Activated CD4-positive, alpha-beta T cell treated with anti-CD3 and anti-CD28 coated beads, Interleukin-2, amount 10 ng/mL, durations not matched to agents 7 days and 5 days (primary cell): ENCODE measurements at places on chromosomes 12 and 14.

- no peak overlapping the region for H3K27ac ChIP-seq
- DNase-seq, result no peak
- peaks cover 2% of the 10 kb centered on the region for H3K36me3 ChIP-seq
- H3K27me3 ChIP-seq, result peaks cover 28% of the 10 kb centered on the region
- no peak overlapping the region for H3K4me3 ChIP-seq
- H3K4me1 ChIP-seq, result no peaks in the 10 kb centered on the region
Measured at GRCh38 chr12:106205208-106206069, 42.4 kb downstream of the CKAP4 start.

- peaks cover 5% of the 10 kb centered on the region for H3K36me3 ChIP-seq
- DNase-seq, result peak; percentile 71
- H3K27me3 ChIP-seq, result no peaks in the 10 kb centered on the region
- H3K27ac ChIP-seq, result peak overlapping the region; percentile 99
- peaks cover 40% of the 10 kb centered on the region for H3K4me1 ChIP-seq
Measured at GRCh38 chr12:25052196-25052913, 103.5 kb upstream of the BCAT1 start.

DNA sequence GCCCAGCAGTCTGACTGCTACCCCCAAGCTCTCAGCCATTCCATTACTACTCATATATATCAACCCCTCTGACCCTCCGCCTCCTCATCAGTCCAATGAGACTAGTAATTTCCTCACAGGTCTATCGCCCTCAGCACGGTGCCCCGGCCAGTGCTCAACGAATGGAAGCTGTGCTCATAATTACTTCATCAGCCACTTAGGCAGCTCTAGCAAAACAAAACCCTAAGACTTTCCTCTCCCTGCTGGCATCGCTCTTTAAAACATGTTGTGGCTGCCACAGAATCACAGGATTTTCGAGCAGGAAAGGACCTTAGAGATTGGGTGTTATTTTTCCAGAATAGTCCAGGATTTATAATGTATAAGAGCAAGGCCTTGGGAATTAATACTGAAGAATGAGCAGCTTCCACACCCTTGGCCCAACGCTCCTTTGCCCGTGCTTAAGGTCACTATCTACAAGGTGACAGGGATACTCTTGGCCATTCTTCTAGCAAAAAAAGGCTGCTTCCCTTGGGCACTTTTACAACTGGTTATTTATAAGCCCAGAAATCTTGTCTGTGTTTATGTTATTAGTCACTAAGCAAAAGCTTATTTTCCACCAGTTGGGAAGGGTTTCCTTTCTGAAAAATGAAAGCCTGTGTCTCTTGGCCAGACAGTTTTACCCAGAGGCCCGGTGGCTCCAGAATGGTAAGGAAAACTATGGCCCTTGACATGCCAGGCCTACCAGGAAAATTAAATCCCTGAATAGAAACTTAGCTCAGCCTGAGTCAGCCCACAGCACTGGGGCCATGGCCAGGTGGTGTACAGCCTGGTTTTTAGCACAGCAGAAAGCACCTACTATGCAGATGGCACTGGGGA, 47.9 kb downstream of the NUAK1 start:
- DNase-seq, result no peak
- H3K36me3 ChIP-seq, result no peaks in the 10 kb centered on the region
- no peaks in the 10 kb centered on the region for H3K27me3 ChIP-seq
- no peak overlapping the region for H3K4me3 ChIP-seq
- H3K4me1 ChIP-seq, result no peaks in the 10 kb centered on the region

DNA sequence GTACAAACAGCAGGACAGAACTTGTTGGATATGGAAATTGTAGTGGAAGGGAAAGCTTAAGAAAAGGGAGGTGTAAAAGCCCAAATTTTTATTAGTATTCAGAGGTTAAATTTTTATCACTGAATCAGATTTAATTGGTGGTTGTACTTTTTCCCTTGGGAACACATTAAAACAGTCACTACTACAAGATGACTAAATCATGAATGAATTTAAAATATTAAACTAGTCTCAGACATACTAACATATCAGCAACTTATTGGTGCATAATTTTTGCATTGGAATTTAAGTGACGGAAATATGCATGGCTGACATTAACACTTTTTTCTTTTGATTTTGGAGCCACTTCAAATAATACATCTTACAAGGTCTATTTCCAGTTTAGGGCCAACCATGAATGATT, 27.6 kb downstream of the SAMD4A start:
- no peak overlapping the region for H3K27ac ChIP-seq
- peaks cover 10% of the 10 kb centered on the region for H3K4me1 ChIP-seq
- H3K36me3 ChIP-seq, result no peaks in the 10 kb centered on the region

- DNase-seq, result no peak
- H3K4me3 ChIP-seq, result no peak overlapping the region
- peaks cover 7% of the 10 kb centered on the region for H3K27me3 ChIP-seq
- H3K36me3 ChIP-seq, result no peaks in the 10 kb centered on the region
- no peak overlapping the region for H3K27ac ChIP-seq
Measured at GRCh38 chr14:51386983-51387735, 147.1 kb downstream of the TMX1 start.

DNA sequence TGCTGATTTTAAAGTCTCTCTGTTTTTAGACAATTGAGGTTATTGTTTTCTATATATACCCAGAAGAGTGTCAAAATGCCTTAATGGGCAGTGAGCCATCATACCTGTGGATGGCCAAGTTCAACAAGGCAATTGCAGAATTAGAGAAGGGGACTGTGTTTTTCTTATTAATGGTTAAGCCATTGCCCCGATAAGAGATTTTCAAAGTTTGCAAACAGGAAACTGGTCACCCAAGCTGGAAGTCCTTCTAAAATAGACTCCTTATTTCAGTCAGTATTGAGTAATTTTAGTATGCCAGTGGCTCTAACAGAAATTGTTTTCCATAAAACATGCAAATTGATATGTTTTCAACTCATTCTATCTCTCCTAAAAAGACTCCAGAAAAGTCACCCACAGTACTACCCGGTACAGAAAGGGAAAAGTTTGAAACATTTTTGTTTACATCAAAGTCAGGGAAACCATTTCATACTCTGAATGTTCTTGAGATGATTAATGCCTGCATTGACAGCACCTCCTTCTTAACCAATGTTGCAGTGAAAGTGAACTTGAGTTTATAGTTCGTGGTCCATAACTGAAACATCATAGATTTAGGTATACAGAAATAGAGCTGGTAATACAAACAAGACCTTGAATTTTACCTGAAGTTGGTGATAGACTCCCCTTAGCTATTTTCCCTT, 191.1 kb downstream of the TMX1 start:
- no peak overlapping the region for H3K27ac ChIP-seq
- H3K36me3 ChIP-seq, result no peaks in the 10 kb centered on the region
- peaks cover 21% of the 10 kb centered on the region for H3K27me3 ChIP-seq
- no peak overlapping the region for H3K4me3 ChIP-seq
- no peaks in the 10 kb centered on the region for H3K4me1 ChIP-seq
- DNase-seq, result no peak

- H3K27me3 ChIP-seq, result no peaks in the 10 kb centered on the region
- DNase-seq, result peak; percentile 32
- H3K36me3 ChIP-seq, result no peaks in the 10 kb centered on the region
- H3K27ac ChIP-seq, result peak overlapping the region; percentile 91
- peaks cover 27% of the 10 kb centered on the region for H3K4me1 ChIP-seq
Measured at GRCh38 chr12:123384318-123384993, 524 bp downstream of the KMT5A start.

DNA sequence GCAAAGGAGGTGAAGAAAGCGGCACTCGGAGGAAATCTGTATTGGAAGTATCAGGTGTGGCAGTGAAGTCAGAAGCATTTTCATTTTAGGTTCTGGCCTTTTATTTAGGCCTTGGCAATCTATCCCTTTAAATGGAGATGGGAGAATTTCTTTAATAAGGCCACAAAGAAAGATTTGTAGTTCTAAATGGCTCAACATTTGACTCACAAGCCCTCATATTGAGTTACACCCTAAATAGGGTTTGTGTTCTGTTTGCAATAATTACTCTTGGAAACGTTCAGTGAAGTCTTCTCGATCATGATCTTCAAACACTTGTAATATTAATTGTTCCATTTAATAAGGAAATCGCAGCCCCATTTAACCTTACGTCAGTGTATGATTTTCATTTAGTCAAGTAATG, 25.3 kb upstream of the TMEM260 start:
- no peak overlapping the region for H3K4me3 ChIP-seq
- no peak for DNase-seq
- H3K27me3 ChIP-seq, result peaks cover 20% of the 10 kb centered on the region

- H3K36me3 ChIP-seq, result peaks cover 58% of the 10 kb centered on the region
- H3K27me3 ChIP-seq, result no peaks in the 10 kb centered on the region
- H3K4me1 ChIP-seq, result peaks cover 12% of the 10 kb centered on the region
- DNase-seq, result no peak
- no peak overlapping the region for H3K27ac ChIP-seq
Measured at GRCh38 chr14:34782031-34782430, 67.6 kb upstream of the CFL2 start.

DNA sequence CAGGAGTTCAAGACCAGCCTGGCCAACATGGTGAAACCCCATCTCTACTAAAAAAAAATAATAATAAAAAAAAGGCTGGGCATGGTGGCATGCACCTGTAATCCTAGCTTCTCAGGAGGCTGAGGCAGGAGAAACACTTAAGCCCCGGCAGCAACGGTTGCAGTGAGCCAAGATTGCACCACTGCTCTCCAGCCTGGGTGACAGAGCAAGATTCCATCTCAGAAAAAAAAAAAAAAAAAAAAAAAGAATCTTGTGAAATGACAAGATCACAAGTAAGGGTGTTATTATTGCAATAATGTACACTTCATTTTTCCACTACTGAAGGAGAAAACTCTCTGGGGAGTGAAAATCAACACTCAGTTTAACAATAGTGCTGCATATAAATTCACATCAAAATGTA, 8.8 kb upstream of the PTGR2 start:
- DNase-seq, result no peak
- no peaks in the 10 kb centered on the region for H3K36me3 ChIP-seq
- H3K4me1 ChIP-seq, result no peaks in the 10 kb centered on the region

GRCh38 chr14:89910691-89911009, 43.9 kb downstream of the EFCAB11 start:
- no peak for DNase-seq
- H3K36me3 ChIP-seq, result no peaks in the 10 kb centered on the region
- H3K4me1 ChIP-seq, result peaks cover 4% of the 10 kb centered on the region
- no peak overlapping the region for H3K4me3 ChIP-seq

DNA sequence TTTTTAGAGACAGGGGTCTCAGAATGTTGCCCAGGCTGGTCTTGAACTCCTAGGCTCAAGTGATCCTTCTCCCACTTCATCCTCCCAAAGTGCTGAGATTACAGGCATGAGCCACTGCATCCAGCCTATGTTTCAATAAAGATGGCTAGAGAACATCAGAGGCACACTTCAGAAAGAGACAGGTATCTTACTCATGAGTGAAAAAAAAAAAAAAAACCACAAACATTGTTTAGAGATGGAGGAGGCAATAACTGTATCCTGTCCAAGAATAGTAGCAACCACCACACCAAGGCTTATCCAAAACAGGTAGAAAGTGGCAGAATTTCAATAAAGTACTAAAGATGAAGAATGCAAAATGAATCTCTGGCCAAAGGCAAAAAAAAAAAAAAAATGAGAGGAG, 30.3 kb downstream of the EEA1 start:
- no peaks in the 10 kb centered on the region for H3K27me3 ChIP-seq
- DNase-seq, result no peak
- no peak overlapping the region for H3K27ac ChIP-seq
- H3K4me3 ChIP-seq, result no peak overlapping the region
- H3K4me1 ChIP-seq, result peaks cover 23% of the 10 kb centered on the region

- H3K27ac ChIP-seq, result no peak overlapping the region
- H3K4me1 ChIP-seq, result peaks cover 8% of the 10 kb centered on the region
- peaks cover 6% of the 10 kb centered on the region for H3K36me3 ChIP-seq
- H3K27me3 ChIP-seq, result peaks cover 13% of the 10 kb centered on the region
- no peak for DNase-seq
Measured at GRCh38 chr14:105938959-105939358, 412.6 kb downstream of the TMEM121 start.

DNA sequence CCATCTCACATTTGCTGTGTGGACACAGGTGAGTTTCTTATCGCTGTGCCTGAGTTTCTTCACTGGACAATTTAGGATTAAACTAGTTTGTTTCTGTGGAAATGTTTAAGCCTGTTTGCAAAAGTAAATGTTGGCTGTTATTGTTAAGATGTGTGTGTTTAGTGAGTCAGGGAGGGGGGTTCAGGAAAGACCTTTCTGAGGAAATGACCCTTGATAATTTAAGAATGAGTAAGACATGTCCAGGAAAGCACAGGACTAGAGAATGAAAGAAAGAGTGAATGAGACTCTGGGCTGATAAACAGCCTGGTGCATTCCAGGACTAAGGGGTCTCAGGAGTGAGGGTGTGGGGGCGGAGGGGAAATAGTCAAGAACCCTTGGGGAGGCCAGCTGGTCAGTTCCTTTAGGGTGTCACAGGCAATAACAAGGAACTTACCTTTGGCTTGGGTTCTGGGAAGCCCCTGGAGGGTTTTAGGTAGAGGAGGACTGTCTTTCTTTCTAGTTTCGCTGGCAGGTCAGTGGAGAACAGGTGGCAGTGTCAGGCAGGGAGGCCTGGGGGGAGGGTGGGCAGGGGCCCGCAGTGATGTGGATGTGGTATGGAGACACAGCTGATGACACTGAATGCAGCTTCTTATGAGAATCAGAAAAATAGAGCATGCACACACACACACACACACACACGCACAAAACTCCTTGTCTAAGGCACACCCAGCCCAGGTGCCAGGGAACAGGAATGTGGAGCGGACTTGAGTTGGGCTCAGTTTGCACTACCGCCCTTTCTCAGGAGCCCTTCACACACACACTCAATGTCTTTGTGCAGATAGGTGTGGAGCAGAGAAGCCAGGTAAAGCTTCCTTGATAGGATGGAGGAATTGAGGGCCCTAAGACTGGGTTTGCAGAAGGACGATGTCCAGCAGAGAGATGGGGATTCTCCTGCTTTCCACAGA, 1005.5 kb downstream of the VRK1 start:
- no peaks in the 10 kb centered on the region for H3K27me3 ChIP-seq
- no peak overlapping the region for H3K27ac ChIP-seq
- no peak for DNase-seq
- H3K36me3 ChIP-seq, result no peaks in the 10 kb centered on the region

GRCh38 chr12:57522887-57523705, 472 bp downstream of the MBD6 start:
- DNase-seq, result peak; percentile 60
- peak overlapping the region; percentile 98 for H3K4me3 ChIP-seq
- no peaks in the 10 kb centered on the region for H3K27me3 ChIP-seq
- peak overlapping the region; percentile 94 for H3K27ac ChIP-seq
- peaks cover 31% of the 10 kb centered on the region for H3K36me3 ChIP-seq
- H3K4me1 ChIP-seq, result peaks cover 55% of the 10 kb centered on the region

DNA sequence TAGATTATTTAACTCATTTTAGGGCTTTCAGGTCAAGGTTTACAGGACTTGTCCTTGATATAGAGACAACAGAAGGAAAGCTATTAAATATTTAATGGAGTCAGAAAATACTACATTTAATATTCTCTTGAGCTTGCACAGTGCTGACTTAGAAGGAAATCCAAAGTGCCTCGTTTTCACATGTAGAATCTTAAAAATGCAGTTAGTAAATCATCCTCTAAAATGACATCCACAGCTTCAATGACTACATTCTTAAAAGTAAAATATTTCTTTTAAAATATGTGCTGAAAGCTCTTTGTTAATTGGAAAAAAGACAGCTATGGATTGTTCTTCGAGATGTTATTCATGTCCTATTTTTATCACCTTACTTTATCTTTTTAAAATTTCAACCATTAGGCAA, 146.9 kb downstream of the KCNC2 start:
- DNase-seq, result no peak
- H3K36me3 ChIP-seq, result no peaks in the 10 kb centered on the region
- no peak overlapping the region for H3K27ac ChIP-seq
- H3K4me1 ChIP-seq, result no peaks in the 10 kb centered on the region
- no peaks in the 10 kb centered on the region for H3K27me3 ChIP-seq
